ENCODE measurements at places on chromosomes 1 and 21. TPM values are rescaled to one million over a fixed set of nuclear protein-coding genes. Genes with fewer than 3 reads are reported as not detected.

GRCh38 chr1:234310460-234310817, 62.8 kb upstream of the COA6 start:
- no peak for DNase-seq

GRCh38 chr21:46048926-46049889, 48.7 kb upstream of the COL6A2 start:
- DNase-seq: peak; percentile 77

GRCh38 chr1:63665410-63665809, 72.2 kb downstream of the PGM1 start:
- no peak for DNase-seq

LCE3E gene
- not detected for total RNA-seq

DNA sequence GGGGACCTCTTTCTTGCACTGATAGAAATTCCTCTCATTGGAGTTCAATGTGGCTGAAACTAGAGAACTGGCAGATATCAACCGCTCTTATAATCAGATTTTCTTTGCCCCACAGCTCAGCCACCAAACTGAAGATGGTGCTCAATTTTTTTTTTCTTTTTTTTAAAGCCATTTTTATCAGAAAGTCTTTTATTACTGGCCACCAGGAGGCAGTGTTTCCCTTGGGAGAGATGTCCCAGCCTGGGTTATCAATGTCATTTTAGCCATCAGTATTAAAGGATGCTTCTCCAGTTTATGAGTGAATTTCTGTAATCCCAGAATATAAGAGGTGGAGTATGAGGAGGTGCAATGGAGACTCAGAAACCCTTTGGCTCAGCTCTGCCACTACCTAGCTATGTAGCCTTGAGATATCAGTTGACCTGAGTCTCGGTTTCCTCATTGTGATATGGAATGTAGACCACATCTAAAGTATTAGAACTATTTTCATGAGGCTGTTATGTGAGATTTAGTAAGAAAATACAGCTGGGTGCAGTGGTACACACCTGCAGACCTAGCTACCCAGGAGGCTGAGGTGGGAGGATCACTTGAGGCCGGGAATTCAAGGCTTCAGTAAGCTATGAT, 27.6 kb downstream of the CD244 start:
- DNase-seq: peak; percentile 55

- DNase-seq: no peak
Observed at GRCh38 chr1:4001461-4001860, 101.4 kb upstream of the C1orf174 start.

GRCh38 chr1:244047621-244048255, 3.3 kb upstream of the ZBTB18 start:
- peak; percentile 62 for DNase-seq

TSPAN2 gene
- total RNA-seq: 2.8 TPM

DNA sequence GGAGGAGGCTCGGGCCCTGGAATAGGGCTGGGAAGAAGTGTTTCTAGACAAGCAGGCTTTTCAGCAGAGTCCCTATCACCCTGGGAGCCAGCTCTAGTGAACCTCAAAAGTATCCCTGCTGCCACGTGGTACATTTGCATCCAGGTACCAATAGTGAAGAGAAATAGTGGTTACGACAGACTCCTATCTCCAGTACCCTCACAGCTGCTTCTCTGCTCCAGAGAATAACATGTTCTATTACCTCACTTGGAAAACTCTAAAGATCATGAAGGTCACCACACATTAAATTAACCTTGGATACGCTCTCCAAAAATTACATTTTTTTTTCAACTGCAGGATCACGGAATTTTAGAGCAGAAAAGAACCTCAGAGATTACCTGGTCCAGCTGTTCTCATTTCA, 230.4 kb upstream of the PLD5 start:
- DNase-seq: no peak

- DNase-seq: peak; percentile 40
Observed at GRCh38 chr1:203320591-203321272, 15.4 kb downstream of the BTG2 start.

GRCh38 chr21:33402001-33402979, 923 bp upstream of the IFNGR2 start:
- DNase-seq: peak; percentile 61

- no peak for DNase-seq
Observed at GRCh38 chr1:86832433-86832832, 81.5 kb downstream of the SELENOF start.

- DNase-seq: no peak
Observed at GRCh38 chr1:108314815-108315214, 70.9 kb upstream of the NBPF4 start.

OR2L8 gene
- total RNA-seq: not detected

ADORA1 gene
- 1.2 TPM for total RNA-seq

MANEAL gene
- 5.9 TPM for total RNA-seq

FAM177B gene
- total RNA-seq: not detected

S100A7 gene
- total RNA-seq: not detected

DNA sequence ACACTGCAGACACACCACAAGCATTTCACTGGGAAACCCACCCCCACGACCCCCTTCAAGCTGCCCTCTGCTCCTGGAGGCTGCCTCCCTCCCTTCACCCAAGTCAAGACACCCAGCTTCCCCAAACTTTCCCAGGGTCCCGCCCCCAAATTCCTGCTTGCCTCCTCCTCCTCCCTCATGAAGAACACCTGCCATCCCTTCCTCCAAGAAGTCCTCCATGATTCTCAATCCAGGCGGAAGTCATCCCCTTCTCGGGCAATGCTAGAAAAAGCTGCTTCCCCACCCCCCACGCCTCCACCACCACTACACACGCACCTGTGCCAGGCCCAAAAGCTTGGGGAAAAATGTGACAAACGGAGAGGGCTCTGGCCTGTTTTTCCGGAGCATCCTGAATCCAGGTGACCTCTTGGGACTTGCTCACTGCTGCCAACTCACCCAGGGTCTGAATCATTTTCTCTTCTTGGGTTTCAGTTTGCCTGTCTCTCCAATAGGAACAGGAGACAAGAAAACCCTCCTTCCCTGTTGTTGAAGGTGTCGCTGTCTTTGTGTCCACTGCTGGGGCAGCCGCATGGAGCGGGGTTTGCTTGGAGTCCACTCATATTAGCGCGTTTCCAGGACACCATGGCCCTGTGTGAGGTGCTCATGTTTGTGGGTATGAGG, 101.0 kb upstream of the CASZ1 start:
- no peak for DNase-seq

GRCh38 chr1:107220036-107220435, 79.2 kb downstream of the NTNG1 start:
- DNase-seq: no peak

DNA sequence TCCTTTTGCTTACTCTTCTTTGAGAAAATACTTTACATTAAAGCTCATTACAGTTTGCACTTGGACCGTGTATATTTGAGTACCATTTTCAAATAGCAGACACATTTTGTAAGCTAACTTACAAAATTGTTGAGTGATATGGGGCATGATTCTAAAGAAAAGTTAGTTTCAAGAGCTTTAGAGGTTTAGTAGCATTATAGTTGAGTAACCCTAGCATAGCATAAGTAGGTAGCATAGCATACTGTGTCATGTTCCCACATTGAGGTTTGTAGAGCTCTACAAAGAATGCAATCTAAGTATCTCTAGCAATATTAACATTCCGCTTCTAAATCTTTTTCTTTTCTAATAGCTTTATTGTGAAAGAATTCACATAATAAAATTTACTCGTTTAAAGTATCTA, 92.0 kb downstream of the ITSN1 start:
- no peak for DNase-seq

DNA sequence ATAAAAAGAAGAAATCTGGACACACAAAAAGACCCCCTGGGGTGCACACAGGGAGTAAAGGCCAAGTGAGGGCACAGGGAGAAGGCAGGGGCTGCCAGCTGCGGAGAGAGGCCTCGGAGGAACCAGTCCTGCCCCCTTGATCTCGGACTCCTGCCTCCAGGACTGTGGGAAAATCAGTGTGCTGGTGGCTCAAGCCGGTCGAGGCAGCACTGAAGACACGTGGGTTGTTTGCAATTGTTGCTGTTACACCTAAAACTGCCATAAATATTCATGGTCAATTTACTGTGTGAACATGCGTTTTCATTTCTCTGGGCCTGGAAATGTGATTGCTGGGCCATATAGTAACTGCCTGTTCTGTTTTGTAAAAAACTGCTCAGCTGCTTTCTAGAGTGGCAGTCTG, 18.5 kb downstream of the IBA57 start:
- no peak for DNase-seq

DNA sequence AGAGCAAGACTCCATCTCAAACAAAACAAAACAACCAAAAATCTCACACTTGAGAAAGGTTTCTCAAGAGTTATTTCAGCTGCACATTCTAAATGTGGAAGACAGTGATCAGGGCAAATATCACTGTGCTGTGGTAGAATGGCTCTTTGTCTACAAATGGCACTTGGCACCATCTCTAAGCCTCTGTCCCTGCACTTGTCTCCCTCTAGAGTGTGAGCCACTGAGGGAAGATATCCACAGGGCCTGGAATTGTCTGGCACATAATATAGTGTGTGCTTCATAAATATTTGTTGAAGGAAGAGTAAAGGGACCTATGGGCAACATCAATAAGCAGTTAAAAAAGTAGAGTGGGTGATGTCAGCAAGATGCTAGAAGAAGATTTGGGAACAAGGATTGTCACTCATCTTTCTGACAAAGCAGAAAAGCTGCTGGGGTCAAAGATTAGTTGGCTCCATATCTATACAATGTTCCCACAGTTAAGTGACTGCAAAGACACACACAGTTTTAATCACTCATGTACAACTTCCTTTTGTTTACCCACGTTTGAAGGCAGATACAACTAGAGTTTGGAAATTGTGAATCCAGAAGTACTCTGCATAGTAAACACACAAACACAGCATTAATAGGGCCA, 19.1 kb downstream of the CD101 start:
- DNase-seq: no peak

GRCh38 chr1:33709783-33710718, 153.8 kb upstream of the HMGB4 start:
- no peak for DNase-seq

DNA sequence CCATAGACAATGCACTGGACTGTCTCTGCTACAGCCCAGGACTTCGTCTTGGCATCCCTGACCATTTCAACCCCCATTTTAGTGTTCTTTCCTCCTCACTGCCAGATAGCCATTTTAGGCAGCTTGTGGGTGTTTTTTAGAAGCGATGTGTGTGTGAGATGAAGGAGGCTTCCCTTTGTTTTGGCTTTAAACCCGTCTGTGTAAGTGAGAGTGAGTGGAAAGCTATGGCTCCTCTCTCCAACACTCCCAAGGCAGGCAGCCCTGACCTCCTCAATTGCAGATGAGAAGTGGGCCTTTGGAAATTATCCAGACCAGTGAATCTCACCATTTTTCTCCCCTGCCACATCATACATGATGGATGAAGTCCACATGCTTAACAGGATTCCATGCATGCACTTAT, 70.3 kb upstream of the PGBD5 start:
- no peak for DNase-seq

KAZN gene
- total RNA-seq: 8.0 TPM

DNA sequence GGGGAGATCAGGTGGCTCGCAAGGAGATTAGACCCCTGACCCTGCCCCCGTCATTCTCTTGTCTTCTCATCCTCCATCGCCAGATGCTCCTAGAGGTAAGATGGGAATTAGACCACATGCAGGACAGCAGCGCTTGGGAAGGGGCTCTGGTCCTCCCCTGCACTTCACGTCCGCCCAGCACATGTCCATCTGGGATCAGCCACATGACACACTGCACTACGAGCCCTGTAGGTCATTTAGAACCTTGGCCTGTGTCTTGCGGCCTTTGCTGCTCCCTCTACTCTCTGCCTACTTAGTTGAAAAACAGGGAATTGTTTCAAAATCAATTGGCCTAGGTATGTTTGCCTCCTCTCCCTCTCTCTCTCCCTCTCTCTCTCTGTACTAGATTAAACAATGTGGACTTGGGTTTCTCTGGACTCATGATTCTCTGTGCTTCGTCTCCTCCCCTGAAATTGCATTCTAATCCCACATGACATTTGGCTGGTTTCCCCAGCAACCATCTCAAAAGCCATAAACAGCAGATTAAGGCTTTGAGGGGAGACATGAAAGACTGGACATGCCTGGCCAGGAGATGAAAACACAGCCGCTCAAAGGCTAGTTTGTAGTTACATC, 3.8 kb upstream of the NCMAP start:
- DNase-seq: no peak

JTB gene
- 142 TPM for total RNA-seq

GRCh38 chr1:1669468-1670440, 10.9 kb upstream of the CDK11B start:
- DNase-seq: no peak

DNA sequence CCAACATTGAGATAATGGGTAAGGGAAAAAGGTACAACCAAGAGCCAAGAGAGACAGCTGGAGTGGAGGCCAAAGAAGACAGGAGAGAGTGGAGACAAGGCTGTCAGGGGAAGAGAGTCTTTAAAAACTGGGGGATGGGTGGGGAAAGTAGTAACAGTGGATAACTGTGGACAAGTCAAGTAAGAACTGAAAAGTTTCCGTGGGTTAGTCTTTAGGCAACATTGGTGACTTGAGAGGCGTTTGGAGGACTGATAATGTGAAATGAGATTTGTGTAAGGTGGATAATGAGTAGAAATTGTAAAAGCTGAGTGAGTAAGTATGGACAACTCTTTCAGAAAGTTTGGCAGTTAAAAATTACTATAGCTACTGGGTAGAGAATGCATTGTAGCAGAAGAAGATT, 10.4 kb downstream of the PPP2R5A start:
- no peak for DNase-seq

DNA sequence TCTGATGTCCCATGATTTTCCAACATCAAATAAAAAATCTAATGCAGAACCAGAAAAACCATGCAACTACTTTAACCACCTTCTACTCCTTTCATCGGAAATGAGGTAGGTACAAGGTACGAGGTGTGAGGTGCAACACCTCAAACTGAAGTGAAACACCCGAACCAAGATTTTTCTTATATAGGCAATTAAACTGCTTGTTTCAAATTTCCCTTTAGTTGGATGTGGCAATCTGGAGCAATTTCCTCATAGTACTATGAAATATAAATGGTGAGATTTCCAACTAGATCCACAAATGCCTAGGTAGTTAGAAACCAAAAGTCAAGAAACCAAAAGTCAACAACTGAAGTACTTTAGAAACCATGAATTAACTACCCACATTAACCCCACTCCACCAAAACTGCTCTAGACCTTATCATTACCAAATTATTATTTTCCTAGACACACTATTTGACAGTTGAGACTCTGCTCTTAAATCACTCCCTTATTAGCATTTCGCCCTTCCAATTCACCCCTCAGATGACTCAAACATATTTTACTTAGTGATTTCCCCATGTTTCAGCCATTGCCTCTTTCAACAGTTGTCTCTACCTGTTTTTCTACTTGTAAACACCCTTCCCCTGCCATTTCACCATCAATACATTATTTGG, 37.8 kb downstream of the FUBP1 start:
- DNase-seq: no peak

- no peak for DNase-seq
Observed at GRCh38 chr21:38221594-38221993, 35.2 kb upstream of the KCNJ15 start.

PBX1 gene
- 51.5 TPM for total RNA-seq

DNA sequence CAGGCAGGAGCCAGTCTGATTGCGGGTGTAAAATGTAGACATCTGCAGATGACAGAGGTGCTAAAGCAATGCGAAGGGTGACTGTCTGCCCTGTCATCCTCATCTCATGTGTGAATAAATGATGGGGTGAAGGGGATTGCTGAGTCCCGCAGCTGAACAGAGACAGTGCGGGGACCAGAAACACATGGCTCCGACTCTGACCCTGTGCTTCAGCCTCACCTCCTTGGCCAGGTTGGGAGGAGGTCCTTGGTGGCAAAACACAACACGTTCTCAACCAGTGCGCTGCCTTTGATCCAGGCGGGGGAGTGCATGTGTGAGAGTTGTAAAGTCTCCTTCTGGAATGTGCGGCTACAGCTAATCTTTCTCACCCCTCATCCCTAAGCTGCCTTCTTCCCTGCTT, 32.0 kb upstream of the TTC22 start:
- no peak for DNase-seq

- DNase-seq: no peak
Observed at GRCh38 chr1:245279346-245279745, 124.6 kb downstream of the KIF26B start.

Data from A673 (cell line).